AML-193 (cell line): ENCODE measurements at places on chromosomes 4 and X.

DNA sequence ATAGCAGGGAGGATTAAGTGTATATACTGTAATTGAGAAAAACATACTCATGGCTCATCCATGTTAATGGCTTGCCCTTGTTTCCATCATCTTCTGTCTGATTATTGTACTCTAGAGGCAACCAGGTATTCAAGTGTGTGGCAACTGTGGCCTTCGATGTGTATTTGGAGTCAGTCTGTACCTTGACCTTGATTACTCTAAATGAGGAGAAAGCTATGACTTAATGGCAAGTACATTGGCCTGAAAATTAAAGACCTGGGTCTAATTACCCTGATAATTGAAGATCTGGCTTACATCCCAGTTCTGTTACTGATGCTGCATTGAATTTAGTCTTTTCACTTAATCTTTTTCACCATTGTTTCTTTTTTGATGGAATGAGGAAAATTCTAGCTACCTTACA, 409.2 kb downstream of the CCSER1 start:
- no peak for DNase-seq

DNA sequence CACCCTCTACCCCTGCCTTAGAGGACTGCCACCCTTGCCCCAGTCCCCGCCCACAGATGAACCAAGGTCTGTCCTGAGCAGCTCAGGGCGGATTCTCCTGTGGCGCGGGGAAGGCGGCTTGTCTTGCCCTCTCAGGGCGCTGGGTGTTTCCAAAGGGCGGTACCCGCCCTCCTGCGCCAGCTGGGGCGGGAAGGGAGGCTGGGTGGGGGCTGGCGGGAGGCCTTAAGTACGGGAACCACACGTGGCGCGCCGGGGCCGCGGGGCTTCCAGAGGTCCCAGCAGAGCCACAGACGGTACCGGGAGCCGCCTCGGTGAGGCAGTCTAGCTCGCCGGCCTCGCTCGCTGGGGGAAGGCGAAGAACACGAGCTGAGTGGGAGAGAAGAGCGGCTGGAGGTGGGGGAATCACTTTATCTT, 361.1 kb downstream of the MID1IP1 start:
- DNase-seq, result no peak

GRCh38 chrX:2536974-2537373, 36.2 kb upstream of the DHRSX start:
- no peak for DNase-seq

- no peak for DNase-seq
Measured at GRCh38 chrX:22057667-22058066, 25.5 kb downstream of the PHEX start.

- peak; percentile 96 for DNase-seq
Measured at GRCh38 chr4:26885912-26886274, 25.3 kb downstream of the STIM2 start.

DNA sequence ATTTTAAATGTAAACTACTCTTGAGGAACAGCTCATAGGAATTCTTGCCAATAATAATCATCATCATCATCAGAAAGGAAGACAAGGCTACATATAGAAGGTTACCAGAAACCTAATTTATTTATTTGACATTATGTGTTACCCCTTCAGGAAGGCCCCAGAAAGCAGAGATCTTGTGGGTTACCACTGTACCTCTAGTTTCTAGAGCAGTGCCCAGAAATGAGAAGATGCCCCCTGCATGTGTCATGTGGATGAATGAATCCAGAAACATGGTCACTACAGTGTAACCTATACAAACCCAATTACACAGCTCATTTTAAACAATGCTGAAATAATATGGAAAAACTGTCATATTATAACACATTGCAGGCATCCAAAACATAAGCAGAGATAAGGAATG, 70.4 kb downstream of the ARAP2 start:
- DNase-seq, result no peak

- DNase-seq, result no peak
Measured at GRCh38 chrX:150227321-150227860, 135.7 kb upstream of the MAMLD1 start.

GRCh38 chrX:23765868-23766267, 17.1 kb upstream of the SAT1 start:
- no peak for DNase-seq

DNA sequence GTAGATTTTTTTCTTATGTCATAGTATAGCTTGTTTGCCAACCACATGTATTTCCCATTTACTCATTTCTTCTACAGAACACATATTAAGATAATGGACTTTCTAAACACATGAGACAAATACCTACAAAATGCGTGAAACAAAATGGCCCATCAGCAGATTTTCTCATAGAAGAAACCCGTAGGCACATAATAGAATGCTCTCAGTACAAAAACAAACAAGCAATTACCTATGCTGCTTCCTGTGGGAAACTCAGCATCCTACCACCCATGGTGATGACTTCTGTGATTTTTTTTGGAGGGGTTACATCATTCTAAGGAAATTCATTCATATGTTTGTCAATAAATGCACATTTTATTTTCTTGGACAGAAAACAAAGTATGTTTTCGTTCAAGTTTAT, 343.6 kb downstream of the SPRY1 start:
- DNase-seq, result no peak

DNA sequence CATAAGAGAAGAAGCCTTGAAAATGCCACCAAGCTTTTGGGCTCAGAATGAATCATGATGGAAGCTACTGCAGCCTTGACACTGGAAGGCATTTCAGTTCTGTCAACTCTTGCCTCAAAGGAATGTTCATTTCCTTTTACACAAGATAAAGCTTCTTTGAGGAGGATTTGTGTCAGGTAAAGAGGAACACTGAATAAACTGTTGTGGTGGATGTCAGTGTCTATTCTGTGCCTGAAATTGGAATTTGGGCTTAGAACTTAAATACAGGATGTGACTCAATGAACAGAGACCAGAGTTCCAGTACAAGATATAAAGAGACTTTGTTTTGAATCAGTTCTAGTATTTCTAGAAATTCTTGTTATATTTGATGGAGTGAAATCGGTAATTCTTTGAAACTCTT, 313.2 kb downstream of the PACRGL start:
- DNase-seq, result no peak

GRCh38 chr4:122195718-122196117, 43.6 kb downstream of the BLTP1 start:
- DNase-seq, result no peak

- no peak for DNase-seq
Measured at GRCh38 chr4:78310007-78310739, 241.4 kb upstream of the ANXA3 start.

GRCh38 chrX:23331701-23332100, 2.9 kb upstream of the PTCHD1 start:
- DNase-seq, result no peak

- no peak for DNase-seq
Measured at GRCh38 chrX:56762707-56763555, 33.9 kb downstream of the NBDY start.

DNA sequence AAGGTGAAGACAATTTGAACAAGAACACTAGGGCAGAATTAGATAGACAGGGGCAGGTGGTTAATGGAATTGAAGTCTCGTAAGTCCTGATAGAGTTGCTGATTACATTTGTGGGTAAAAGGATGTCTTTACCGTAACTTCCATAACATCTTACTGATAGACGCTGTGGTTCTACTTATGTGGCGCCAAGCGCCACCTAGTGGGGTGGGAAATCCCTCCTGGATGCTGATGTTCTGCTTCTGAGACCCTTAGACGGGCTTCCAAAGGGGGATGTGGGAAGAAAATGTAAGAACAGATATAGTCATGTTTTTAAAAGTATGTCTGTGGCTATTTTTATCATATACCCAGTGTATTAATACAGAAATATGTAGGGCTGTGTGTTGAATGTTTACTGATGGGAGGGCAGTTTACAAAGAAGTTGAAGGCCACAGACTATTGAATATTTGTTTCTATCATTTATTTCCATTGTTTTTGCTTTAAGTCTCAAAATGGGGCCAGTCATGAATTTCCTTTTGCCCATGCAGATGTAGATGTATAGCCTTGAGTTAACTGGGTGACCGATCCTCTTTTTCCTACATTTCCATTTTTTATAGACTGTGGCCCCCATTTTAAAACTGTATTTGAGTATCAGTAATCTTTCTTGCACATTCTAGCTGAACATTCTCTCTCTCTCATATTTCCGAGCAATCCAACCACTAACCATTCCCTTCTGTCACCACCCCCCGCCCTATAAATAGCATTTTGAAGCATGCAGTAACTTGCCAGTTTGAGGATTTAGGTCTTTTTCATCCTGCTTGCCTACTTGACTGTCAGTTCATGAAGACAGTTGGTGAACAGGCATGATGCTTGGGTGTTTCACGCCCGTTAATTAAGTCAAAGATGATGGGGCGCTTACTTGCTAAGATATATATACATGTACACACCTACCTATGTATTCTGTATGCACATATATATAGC, 12.1 kb upstream of the TLR8 start:
- DNase-seq, result peak; percentile 22

DNA sequence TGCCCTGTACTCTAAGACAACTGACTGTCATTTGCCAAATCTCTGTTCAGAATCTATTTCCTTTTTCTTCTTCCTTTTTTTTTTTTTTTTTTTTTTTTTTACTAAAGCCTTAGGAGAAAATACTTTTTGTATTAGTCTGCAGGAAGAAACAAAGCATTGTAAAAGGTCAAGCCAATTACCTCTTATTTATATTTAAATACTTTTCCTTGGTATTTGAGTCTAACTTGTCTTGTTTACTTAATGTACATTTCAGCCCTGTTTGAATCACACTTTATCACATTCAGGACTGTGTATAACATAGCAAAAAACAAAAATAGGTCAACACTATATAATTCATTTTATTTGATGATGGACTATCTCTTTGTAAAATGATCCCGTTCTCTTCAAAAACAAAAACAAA, 262.2 kb downstream of the RPA4 start:
- no peak for DNase-seq

GRCh38 chrX:53116101-53116500, 22.2 kb downstream of the KANTR start:
- no peak for DNase-seq

GRCh38 chrX:135295238-135295943, 13.9 kb upstream of the ETDC start:
- DNase-seq, result no peak

DNA sequence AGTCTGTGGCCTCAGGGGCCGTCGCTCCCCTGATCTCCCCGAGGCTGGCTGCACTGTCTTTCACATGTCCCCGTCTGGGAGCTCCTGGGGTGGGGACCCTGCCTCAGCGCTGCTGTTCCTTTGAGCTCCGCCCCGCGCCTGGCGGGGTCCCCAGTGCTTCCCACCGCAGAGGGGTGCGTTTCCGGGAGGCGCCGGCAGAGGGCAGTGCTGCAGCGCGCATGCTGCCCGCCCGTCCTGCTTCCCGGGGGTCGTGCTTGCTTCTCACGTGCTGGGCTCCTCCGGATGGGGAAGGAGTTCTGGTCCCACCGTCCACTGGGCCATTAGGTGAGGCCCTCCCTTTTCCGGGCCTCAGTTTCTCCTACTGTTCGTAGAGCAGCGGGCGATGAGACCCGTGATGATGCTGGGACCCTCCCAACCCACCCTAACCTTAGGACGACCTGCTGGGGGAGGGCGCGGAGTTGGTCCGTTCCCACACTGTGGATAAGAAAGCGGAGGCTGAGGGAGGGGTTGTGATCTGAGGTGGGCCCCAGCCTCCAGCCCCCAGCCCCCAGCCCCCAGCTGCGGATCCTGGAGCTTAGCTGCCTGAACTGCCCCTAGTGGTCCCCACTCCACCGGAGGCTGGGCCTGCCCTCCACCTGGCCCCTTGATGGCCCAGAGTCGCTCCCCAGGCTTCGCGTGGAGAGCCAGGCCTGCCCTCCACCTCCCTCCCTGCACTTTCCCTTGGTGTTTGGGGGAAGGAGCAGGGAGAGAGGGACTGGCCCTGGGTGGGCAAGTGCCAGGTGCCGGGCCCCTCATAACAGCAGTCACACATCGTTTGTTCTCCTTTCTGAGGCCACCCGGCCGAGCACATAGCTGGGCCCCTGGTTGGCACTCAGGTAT, 15.3 kb downstream of the CPZ start:
- DNase-seq, result peak; percentile 3

- DNase-seq, result no peak
Measured at GRCh38 chrX:39762266-39762841, 335.4 kb downstream of the BCOR start.

- DNase-seq, result no peak
Measured at GRCh38 chr4:76689145-76689817, 208.7 kb downstream of the SOWAHB start.

DNA sequence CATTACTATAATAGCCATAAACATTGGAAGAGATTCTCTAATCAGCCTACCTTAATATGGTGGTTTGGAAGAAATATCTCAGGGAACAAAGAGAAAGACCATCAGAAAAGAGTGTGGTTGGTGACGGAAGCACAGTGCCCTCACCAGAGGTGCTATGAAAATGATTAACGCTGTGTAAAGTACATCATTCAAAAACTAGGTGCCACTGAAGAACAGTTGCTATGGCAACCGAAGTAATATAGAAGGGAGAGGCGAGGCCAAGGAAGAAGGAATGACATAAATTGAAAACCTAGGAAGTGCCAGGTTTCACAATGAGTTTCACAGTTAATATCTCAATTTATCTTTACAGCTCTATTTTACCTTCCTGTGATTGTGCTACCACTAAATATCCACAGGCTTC, 57.0 kb upstream of the ARSJ start:
- DNase-seq, result no peak

GRCh38 chr4:182730791-182731190, 186.4 kb downstream of the DCTD start:
- DNase-seq, result no peak

GRCh38 chrX:30156009-30156408, 59.4 kb upstream of the MAGEB2 start:
- DNase-seq, result no peak

DNA sequence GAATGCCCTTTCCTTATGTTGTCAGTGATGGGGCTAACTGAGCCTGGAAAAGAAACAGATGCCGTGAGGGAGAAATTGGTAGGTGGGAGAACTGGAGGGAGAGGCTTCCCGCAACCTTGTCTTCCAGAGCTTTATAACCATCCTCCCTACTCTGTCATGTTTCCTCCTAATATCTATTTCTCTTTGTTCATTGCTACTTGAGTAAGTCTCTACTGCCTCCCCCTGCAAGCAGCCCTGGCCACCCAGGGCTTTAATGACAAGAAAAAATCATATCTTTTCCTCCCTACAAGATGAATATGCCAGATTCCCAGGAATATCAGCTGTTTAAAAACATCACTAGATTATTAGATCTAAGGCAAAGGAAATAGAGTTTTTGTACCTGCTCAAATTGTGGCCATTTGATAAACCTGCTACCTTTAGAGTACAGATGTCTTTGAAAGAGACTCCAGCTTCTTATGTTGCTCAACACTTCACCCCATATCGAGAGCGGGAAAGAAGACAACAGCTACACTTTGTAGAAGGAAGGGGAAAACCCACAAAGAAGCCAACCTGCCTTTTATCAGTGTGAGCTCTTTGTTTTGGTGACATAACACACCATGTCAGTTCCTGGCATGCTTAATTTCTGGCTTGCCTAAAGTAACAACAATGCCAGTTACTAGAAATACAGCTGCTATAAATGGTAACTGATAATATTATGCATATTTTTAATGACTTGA, 186.6 kb upstream of the LEF1 start:
- DNase-seq, result no peak

- no peak for DNase-seq
Measured at GRCh38 chr4:184392316-184392715, 82.0 kb downstream of the IRF2 start.

GRCh38 chr4:22778547-22779163, 85.9 kb downstream of the GBA3 start:
- DNase-seq, result no peak

- DNase-seq, result no peak
Measured at GRCh38 chr4:62670514-62670913, 1470.4 kb downstream of the ADGRL3 start.

- no peak for DNase-seq
Measured at GRCh38 chr4:98851806-98852205, 77.1 kb downstream of the EIF4E start.
